ENCODE measurements at places on chromosomes 16 and 17.

GRCh38 chr16:48168075-48168474, 12.3 kb upstream of the ABCC12 start:
- DNase-seq = no peak

DNA sequence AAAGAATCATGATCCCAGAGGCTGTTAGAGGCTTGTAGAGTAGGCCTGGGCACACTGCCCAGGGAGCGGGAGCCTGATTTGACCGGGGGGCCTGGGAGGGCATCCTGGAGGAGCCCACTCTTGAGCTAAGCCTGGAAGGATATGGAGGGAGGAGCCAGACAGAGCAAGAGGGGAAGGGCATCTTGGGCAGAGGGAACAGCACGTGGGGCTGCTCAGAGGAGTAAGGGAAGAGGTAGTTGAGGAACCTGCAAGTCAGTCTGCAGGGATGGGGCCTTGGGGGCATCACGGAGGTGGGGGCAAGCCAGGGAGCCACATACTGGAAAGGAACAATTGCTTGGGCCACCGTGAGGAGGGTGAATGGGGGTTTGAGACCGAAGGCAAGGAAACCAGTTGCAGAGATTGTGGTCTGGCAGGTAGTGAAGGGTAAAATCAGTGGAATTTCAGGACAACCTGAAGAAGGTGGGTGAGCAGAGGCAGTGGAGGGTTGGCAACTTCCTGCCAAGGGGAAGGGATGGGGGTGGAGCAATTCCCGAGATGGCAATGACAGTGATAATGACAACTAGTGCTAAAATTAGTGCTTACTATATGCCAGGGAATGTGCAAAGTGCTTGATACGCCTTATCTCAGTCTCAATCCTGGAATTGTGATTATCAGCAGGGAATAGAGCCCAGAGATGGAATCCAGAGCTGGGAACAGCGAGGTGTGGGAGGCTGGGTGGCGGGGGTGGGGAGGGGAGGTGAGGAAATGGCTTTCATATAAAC, 9.7 kb upstream of the RAI1 start:
- no peak for DNase-seq

DNA sequence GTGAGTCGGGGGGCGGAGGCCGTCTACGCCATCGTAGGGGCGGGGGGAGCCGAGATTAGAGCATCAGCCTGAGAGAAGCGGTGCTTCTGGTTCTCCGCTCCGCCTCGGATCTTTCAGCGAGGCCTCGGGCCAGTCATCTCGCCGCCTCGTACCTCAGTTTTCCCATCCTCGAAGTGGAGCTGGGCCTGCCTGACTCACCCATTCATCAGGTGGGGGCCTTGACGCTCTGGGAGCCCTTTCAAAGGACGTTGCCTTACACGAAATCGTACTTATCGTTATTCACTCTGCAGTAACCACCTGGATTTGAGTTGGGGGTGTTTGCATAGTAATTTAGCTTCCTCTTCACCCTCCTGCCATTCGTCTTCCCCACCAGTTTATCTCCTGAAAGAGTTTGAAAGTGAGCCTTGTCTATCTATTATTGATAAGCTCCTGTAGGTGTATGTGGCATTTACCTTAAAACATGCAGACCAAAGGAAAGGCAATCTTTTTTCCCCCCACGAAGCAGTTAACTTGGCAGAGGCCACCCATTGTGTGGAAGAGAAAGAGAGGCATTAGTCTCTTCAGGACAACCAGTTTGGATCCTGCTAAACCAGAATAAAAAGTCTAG, 674 bp downstream of the TAF15 start:
- peak; percentile 41 for DNase-seq

DNA sequence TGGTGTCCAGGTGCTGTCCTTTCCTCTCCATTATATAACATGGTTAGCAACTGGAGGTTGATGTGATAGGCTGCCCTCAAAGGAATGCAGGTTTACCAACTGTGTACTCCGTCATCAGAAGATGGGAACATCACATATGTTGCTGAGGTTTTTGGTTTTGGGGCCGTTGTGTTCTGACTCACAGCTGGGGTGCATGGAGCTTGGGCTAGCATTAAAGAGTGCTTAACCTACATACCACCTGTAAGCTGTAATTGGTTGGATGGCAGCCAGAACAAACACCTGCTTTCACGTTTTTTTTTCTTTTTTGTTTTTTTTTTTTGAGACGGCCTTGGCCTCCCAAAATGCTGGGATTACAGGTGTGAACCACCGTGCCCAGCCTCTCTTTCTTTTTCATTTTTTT, 20.9 kb downstream of the TMEM11 start:
- no peak for DNase-seq

GRCh38 chr16:89047331-89048089, 46.1 kb upstream of the ACSF3 start:
- no peak for DNase-seq

- no peak for DNase-seq
These were observed at the start of gene TMIGD1 for GRCh38 chr17:30333503-30334360. TMIGD1 (minus strand) TSS chr17:30334057; CDS start chr17:30332133, 1,924 bp downstream.
